Stimulated activated CD8-positive, alpha-beta memory T cell treated with anti-CD3 and anti-CD28 coated beads, Interleukin-2, amount 100 ng/mL, for 48 hours (primary cell): ENCODE measurements at places on chromosomes 11 and 22.

- no peak for DNase-seq
Observed at GRCh38 chr11:121057922-121058321, 34.0 kb downstream of the TBCEL start.

DNA sequence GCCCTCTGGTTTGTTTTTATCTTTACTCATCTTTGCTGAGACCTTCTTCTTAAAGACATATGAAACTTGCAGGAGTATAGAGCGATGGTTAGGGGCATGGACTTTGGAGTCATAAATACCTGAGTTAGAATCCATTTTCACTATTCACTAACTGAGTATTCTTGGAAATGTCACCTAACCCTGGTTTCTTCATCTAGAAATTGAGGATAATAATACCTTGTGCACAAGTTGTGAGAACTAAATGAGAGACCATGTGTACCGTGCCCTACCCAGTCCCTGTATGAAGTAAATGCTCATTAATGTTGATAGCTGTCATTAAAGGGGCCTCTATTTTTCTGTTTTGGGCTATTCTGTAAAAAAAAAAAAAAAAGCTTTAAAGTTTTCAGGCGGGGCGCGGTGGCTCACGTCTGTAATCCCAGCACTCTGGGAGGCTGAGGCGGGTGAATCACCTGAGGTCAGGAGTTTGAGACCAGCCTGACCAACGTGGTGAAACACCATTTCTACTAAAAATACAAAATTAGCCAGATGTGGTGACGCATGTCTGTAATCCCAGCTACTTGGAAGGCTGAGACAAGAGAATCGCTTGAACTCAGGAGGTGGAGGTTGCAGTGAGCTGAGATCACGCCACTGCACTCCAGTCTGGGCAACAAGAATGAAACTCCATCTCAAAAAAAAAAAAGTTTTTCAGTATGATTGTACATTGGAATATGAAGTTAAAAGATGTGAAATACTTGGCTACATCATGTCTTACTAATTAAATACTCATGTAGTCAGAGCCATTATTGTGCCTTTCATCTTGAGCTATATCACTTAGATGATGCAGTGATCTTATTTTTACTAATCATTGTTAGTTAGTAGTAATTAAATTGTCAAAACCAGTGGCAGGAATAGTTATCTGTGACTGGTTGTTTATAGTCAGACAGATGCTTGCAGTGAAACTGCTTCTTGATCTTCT, 95.0 kb downstream of the AMOTL1 start:
- DNase-seq = no peak

GRCh38 chr11:66619080-66619554, 2.7 kb downstream of the RBM14 start:
- no peak for DNase-seq

DNA sequence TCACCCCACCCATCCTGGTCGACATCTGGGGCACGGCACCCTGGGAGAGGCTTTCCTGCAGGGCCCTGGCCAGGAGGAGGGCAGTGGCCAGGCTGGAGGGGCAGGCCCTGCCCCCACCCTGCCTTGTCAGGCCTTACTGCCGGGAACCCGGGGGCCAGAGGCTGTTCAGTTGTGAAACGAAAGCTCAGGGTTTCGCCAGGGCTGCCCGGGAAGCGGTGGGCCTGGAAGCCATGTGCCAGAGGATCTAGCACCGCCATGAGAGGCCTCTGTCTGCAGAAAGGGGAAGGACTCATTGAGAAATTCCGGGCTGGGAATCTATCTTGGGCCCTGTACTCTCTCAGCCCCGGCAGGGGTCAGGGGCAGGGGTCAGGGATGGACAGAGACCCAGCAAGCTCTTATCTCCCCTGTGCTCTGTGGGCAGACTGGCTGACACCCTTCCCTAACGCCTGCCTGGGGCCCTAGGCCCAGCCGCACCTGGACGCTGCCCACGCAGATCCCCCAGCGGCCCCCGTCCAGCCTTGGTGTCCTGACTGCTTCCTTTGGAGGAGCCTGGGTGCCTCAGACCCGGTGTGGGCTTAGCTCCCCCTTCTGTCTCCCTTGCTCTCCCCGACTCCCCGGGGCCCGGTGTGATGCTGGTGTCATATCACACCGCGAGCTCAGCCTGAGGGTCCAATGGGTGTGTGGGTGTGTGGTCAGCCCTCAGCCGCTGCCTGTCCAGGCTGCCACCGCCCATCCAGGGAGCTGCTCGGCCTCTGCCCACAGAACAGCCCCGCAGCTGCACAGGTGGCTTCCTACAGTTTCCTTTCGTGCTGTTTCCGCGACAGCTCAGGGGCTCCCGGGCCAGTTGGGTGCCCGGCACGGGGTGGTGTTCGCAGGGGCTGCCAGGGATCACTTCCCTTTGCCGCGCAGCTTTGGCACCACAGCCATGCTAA, 6.5 kb downstream of the PIM3 start:
- no peak for DNase-seq

GRCh38 chr11:119378851-119379465, 2.5 kb downstream of the USP2 start:
- no peak for DNase-seq

GRCh38 chr11:61552108-61552635, 28.7 kb downstream of the SYT7 start:
- DNase-seq = no peak

GRCh38 chr11:69423611-69424385, 57.7 kb upstream of the LINC01488 start:
- DNase-seq = no peak

GRCh38 chr22:35488513-35488912, 52.1 kb upstream of the RASD2 start:
- DNase-seq = no peak

DNA sequence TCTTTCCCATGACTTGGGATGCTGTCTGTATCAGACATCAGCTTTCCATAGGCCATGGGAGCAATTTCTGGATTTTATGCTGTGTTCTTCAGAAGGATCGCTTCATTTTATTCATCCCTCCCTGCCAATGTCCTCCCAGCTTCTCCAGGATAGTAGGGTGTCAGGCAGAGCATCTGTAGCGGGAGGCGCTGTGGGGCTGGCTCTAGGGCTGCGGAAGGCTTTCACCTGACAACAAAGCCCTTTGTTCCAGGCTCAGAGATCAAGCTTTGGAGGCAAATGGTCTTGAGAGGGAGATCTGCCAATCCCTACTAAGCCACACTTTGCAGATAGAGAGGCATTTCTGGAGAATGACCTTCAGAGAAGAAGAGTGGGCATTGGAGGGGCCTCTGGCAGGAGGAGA, 29.5 kb upstream of the FTH1 start:
- no peak for DNase-seq

- no peak for DNase-seq
Observed at GRCh38 chr11:35477901-35478300, 47.5 kb downstream of the PAMR1 start.

- no peak for DNase-seq
Observed at GRCh38 chr11:119441898-119442243, 18.9 kb upstream of the THY1 start.

- no peak for DNase-seq
Observed at GRCh38 chr22:30362651-30363281, 6.0 kb downstream of the CCDC157 start.

DNA sequence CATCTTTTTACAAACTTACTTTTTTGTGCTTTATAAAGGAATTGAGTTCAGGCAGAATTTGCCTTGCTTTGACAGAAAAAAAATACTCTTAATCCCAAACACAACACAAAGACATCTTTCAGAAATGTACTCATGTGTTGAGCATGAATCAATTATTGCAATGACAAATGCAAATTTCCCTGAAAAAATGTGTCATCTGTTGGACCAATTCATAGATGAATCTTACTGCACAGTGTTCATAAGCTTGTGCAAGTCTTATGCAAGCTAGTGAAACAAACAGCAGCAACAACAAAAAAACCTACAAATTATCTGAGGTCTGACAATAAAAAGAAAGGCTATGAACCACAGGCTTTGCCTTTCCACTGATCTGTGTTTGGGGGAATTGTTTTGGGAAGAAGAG, 42.3 kb upstream of the HTATIP2 start:
- DNase-seq = no peak

DNA sequence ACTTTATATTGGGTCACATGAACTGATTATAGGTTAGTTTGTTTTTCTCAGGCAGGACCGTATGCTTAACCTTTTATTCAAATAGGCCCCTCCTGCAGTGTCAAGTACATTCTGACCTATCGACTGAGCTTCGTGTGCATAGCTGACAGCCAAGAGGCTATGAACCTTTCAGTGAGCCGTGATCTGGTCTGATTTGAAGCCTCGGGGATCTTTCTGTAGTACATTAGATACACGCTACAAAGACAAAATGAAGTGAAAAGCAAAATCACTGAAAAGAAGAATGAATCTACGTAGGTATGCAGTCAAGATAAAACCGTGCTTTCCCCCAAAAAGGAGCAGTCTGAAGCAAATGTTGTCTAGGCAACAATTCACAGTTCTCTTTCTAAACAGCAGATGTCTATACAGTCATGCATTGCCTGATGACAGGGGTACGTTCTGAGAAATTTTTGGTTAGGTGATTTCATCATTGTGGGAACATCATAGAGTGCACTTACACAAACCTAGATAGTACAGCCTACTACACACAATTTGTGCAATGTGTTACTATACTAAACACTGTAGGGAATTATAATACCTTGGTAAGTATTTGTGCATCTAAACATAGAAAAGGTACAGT, 18.1 kb downstream of the JHY start:
- DNase-seq = no peak

DNA sequence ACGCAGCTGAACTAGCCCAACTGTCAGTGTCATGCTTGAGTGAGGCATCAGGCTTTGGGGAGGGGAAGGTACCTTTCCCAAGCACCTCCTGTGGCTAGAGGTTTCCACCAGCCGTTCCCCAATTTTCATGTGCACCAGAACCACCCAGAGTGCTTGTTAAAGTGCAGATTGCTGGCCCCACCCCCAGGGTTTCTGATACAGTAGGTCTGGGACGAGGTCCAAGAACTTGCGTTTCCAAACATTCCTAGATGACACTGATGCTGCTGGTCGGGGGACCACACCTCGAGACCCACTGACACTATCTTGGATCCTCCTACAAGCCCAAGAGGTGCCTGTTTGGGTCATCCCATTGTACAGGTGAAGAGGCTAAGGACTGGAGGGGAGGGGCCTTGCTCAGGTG, 59.8 kb downstream of the PDE2A start:
- no peak for DNase-seq

DNA sequence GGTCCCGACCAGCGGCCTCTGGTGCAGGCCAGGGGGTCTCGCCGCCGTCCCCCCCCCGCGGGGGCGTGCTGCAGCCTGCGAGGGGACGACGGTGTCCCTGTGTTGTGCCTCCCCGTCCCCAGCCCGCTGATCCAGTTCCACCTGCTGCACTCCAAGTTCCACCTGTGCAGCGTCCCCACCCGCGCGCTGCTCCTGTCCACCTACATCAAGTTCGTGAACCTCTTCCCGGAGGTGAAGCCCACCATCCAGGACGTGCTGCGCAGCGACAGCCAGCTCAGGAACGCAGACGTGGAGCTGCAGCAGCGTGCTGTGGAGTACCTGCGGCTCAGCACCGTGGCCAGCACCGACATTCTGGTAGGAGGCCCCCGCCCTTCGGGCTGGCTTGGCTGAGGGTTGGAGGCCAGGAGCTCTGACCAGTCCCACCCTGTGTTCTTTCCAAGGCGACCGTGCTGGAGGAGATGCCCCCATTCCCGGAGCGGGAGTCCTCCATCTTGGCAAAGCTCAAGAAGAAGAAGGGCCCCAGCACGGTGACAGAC, 42.8 kb downstream of the MUC6 start:
- no peak for DNase-seq

- DNase-seq = no peak
Observed at GRCh38 chr11:118503216-118503615, 24.1 kb upstream of the TTC36 start.

DNA sequence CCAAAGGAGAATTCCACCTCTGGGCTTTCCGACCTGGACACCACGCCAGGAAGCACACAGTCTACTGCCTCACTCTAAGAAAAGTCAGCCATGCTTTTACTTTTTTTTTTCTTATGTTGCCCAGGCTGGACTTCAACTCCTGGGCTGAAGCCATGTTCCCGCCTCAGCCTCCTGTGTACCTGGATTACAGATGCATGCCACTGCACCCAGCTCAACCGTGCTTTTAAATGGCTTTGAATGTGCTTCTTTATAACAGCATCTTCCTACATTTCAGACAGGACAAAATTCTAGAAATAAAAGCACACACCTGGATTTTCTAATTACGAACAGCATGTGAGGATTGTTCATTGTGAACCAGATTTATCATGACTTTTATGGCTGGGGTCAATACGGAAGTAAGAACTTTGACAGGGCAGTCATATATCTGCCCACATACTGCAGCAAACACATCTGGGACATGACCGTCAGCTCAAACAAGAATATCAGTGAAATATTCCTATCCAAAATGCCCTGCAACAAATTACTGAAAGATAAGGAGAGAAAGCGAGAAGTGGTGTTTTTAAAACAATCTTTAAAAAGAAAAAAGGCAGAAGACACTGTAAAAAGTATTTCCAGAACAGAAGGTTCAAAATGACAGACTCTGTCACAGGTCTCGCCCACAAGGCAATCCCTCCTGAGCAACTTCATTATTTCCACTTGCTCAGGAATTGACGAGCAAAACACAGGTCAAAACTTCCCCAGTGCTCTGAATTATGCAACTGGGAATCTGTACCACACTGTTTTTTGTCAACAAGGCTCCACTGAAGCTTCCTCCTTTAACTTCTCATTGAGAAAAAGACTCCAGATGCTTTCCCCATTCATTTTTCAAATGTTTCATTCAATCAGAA, 42.1 kb downstream of the PACSIN2 start:
- DNase-seq = no peak
